RKO (cell line): ENCODE measurements at places on chromosomes 6 and 20.
A peak's percentile ranks its signal among the peaks of the same experiment; 100 is the strongest.

- no peak for DNase-seq
These were observed 168.6 kb downstream of the ADGRG6 start for GRCh38 chr6:142470421-142470820.

- no peak for DNase-seq
These were observed 138.6 kb downstream of the AHI1 start for GRCh38 chr6:135358985-135359384.

DNA sequence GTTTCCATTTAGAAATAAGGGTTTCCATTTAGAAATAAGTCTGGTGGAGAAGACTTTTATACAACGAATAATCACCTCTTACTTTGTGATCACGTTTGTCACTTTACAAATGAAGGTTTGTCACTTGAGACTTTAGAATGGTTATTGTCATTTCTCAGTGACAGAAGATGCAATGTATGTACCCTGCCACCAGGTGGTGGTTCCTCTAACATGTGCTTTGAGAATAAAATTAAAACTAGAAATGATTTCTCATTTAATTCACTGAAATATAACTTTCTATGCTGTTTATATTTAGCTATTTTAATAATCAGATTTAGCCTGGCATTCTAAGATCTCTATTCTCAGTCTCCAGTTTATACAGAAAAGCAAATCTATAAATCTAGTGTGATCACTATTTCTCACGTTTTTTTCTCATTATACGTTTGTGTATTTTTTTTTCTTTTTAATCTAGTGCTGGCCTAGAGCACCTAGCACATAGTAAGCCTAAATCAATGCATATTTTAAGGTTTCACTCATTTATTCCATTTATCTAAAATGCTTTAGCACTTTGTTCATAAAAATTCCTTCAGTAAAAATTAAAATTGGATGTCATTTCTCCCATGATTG lies 57.4 kb upstream of the TFAP2D start:
- DNase-seq: peak; percentile 38

DNA sequence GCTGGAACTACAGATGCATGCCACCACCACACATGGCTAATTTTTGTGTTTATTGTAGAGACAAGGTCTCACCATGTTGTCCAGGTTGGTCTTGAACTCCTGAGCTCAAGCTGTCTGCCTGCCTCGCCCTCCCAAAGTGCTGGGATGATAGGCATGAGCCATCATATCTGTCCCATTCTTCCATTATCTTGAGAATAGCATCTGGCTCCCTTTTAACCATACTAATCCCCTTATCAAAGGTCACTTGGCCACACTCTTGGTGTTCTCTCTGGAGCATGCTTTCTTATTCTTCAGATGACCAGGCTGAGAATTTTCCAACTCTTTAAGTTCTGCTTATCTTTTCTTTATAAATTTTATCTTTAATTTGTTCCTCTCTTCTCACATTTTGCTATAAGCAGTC lies 15.9 kb upstream of the TRERF1 start:
- no peak for DNase-seq

- DNase-seq: no peak
These were observed 218.4 kb upstream of the GGTLC1 start for GRCh38 chr20:24206995-24207394.

DNA sequence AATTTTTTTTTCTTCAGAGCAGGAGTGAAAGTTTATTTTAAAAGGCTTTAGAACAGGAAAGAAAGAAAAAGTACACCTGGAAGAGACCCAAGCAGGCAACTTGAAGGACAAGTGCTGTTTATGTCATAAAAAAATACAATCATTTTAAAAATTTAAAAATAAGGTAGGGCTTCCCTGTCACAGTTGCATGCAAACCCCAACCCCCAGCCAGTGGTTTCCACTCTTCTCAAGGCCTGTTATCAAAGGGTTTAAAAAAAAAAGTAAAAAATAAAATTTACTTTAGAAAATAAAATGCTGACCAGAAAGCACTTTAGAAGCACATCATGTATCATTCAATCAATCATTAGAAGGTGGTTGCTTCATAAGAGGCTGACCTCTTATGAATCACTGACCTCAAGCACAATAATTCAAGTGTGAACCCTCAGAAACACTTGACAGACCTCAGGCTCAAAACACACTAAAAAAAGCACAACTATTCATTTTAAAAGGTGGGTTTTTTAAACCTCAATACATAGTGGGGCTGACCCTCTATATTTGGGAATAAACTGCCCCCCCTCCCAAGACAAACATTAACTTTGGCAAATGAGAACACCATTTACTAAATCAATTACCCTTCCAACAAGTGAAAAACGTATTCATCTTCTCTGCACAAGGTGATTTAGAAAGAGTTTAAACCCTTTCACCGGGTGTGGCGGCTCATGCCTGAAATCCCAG lies 15.6 kb downstream of the ILRUN start:
- peak; percentile 47 for DNase-seq

GRCh38 chr6:19806971-19807396 lies 30.2 kb upstream of the ID4 start:
- DNase-seq: no peak

DNA sequence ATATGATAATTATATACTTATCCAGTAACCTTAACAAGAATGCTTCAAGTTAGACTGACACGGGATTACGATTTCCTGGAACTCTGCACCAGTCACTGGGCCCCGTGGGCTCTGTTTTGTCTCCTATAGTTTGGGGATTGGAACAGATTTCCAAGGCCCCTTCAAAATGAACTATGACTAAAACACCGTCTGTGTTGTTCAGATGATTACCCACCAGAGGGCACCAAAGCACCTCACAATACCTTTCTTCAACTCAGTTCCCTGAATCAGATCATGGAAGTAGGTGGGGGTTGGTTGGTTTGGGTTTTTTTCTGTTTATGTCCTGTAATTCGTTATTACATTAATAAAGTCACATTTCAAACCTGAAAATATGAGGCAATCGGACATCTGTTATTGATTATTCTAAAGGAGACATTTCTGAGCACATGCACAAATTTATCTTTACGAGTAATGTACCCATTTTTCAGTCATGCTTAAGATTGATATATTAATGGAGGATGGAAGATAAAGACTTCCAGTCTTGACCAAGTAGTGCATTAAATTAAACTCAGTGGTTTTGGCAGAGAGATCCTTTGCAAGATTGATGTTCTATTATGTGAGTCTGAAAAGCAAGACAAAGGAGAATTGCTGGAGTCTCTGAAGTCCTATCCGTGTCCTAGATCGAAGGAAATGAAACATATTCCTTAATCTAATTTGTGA lies 112.0 kb upstream of the COL21A1 start:
- DNase-seq: peak; percentile 79

DNA sequence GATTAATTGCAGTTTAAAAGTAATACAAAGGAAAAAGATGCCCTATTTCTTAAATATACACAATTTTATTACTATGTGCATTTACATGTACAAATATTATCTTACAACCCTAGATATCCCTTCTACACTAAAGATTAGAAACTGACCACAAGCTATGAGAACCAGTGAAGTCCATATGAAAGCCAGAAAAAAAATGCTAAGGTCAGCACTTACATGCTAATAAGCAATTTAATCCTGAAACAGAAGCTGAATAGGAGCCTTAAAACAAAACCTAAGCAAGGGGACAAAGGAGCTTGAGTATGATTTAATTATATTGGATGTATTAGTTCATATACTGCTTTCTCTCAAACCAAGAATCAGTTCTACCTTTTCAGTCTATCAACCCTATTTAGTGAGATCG lies 14.2 kb downstream of the CEP162 start:
- DNase-seq: no peak

- DNase-seq: no peak
These were observed 98.1 kb upstream of the MARCKS start for GRCh38 chr6:113758826-113759574.

- no peak for DNase-seq
These were observed 259.8 kb downstream of the CD109 start for GRCh38 chr6:73955800-73956199.

DNA sequence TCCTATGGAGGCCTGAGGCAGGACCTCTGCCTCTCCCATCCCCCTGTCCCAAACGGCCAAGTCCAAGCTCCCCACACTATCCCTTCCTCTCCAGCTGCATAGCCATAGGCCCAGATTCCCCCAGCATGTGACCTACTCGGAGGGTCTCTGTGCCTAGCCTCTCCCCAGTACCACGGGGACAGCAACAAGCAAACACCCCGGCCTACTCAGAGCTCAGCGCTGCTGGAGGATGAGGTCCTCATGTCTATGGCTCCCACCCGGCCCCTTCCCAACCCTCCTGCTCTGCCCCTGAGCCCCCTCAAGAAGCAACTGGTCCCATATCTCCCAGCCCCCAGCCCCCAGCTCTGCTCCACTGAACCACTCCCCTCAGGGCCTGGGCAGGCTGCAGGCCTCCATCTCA lies 24.2 kb downstream of the RNASET2 start:
- DNase-seq: no peak

- DNase-seq: no peak
These were observed 18.0 kb upstream of the ZFAND3 start for GRCh38 chr6:37801605-37801940.

- peak; percentile 24 for DNase-seq
These were observed 14.0 kb upstream of the SERPINB9 start for GRCh38 chr6:2917065-2917464.

DNA sequence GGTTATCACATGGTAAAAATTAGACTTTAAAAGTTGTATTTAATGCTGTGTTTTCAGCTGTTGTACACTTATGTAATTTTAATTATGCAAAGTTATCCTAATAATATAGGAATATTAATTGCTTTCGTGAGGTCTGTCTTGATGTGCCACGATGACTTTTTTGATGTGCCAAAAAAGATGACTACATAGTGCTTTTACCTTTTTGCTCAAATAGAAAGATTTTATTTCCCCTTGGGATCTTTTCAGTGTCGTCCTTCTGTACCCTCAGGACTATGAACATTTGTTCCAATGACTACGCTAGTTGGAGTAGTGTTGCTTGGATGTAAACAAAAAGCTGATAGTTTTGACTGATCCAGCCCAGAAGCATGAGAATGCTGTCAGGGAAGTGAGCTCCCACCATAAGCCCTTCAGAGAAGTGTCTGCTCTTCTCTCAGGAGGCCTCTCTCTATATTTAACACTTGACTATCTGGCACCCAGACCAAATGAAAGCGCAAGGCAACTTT lies 1.2 kb upstream of the CD164 start:
- DNase-seq: no peak

DNA sequence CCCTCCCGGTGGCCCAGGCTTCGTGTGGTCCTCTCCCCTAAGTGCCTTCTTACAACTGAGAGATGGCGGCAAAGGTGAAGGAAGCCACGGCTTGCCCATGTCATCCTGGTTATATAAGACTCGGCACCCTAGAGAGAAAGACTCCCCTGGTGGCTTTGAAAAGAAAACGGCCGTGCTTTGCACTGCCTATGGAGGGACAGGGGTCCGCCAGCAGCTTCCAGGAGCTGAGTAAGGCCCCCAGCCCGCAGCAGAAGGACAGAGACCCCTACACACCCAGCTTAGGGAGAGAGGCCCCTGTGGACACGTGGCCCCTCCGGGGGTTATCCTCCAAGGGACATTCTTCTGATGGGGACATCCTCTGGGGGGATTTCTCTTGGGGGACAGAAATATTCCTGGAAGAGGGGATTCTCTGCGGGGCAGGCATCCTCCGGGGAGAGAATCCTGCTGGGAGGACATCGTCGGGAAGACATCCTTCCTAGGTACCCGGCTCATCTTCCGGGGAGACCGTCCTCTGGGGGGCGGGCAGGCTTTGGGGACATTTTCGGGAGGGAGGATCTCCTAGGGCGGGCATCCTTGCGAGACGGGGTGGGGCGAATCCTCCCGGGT lies 511 bp upstream of the OGFR start:
- DNase-seq: no peak

DNA sequence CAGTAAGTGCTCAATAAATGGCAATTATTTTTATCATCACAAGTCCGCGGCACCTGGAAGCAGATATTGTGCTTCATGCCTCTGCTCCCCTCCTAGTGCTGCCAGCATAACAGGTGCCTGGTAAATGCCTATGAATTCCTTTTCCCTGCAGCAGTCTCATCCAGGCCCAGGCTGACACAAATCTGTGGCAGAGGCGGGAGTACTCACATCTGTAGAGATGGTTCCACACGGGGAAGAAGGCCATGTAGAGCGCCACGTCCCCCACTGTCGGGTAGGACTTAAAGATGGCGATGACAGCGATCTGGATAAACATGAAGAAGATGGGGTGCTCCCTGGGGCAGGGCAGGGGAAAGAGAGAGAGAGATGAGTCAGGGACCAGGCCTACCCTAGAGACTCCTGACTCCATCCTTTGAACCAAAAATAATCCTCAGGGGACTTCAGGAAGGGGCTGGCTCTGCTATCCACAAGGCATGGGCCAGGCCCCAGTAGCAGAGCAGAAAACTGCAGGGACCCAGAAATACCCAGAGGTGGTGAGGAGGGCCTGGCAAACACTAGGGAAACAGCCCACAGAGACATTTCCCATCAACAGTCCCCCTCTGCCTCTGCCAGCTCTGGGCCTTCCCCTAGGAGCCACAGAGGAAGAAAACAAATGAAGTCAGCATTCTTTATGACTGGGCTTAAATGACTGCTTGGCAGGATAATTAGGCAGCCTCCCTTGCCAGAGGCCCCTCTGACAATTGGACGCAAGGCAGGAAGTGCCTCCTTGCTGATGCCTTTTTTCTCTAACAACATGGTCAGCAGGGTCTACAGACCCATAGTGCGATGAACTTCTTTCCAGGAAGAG lies 23.0 kb downstream of the MAP1LC3A start:
- DNase-seq: no peak

GRCh38 chr6:154441995-154442310 lies 68.5 kb downstream of the CNKSR3 start:
- DNase-seq: no peak

- DNase-seq: no peak
These were observed 16.9 kb upstream of the SRSF3 start for GRCh38 chr6:36577301-36577700.

DNA sequence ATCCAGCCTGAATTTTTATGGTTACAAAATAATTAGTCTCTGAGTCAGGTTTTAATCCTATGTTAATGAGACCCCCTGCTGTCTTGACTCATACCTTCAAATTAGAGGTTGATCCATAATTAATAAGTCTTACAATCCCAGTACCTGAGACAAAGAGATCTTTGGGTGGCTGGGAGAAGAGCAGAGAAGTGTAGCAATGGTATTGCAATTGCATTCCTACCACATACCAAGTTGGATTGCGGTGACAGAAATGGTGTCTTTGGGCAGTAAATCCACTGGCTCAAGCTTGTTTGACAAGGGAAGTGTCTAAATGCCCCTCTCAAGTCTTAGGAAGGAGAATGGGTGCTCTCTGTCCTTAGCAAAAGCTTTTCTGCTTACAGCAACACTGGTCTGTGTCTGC lies 150.4 kb downstream of the BTBD3 start:
- no peak for DNase-seq

DNA sequence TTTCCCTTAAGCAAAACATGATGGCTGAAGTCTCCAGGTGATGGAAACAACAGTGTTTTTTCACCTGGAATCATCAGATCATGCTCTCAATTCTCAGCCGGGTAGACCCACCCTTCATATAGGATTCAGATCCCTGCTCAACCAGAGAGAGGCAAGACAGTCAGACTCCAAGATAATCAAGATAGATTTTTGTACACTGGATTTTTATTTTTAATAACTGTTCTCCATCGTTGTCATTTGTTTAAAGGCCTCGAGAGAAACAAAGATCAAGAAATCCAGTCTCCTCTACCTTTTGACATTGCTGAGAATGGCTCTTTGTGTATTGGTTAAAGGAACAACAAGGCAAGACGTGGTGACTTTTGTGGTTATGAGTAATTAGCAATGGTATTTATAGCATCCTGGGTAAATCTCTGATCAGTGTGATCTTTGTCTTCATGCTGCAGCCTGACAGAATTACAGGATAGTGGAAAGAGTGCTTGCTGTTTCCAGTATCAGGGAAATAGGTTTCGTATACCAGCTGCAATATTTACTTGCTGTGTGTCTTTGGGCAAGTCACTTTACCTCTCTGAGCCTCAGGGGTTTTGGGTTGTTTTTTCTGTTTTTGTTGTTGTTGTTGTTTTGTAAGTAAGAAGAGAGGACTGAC lies 29.9 kb downstream of the ID4 start:
- peak; percentile 50 for DNase-seq
